DMS53 (cell line): ENCODE measurements at places on chromosomes 4 and X.

DNA sequence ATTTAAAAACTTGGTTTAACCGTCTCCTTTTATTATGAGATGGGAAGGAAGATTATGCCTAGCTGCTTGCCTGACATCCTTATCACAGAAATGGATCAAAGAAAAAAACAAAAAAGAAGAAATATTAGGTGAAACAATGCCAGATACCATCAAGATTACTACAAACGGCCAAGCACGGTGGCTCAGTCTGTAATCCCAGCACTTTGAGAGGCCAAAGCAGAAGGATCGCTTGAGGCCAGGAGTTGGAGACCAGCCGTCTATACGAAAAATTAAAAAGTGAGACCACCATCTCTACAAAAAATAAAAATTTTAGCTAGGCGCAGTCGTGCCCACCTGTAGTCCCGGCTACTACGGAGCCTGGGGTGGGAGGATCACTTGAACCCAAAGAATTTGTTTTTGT is 2.3 kb downstream of the FRYL start:
- no peak for DNase-seq

- peak; percentile 26 for DNase-seq
Observed at GRCh38 chr4:122963216-122963615, 40.8 kb upstream of the NUDT6 start.

GRCh38 chr4:528835-529234 is 29.8 kb downstream of the PIGG start:
- no peak for DNase-seq

DNA sequence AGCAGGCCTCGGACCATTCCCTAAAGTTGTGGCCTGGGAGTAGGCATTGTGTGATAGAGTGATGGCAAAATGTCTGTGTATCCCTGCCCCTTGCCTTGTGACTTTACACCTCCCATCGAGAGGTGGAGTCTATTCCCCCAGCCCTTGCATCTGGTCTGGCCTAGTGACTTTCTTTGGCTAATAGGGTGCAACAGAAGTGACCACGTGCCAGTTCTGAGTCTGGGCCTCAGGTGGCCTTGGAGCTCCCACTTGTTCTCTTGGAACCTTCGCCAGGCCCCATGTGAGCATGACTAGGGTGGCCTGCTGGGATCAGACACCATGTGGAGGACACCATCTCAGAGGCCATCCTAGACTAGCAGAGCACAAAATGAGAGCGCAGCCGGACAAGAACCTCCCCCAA is 3.9 kb upstream of the RNF4 start:
- no peak for DNase-seq

DNA sequence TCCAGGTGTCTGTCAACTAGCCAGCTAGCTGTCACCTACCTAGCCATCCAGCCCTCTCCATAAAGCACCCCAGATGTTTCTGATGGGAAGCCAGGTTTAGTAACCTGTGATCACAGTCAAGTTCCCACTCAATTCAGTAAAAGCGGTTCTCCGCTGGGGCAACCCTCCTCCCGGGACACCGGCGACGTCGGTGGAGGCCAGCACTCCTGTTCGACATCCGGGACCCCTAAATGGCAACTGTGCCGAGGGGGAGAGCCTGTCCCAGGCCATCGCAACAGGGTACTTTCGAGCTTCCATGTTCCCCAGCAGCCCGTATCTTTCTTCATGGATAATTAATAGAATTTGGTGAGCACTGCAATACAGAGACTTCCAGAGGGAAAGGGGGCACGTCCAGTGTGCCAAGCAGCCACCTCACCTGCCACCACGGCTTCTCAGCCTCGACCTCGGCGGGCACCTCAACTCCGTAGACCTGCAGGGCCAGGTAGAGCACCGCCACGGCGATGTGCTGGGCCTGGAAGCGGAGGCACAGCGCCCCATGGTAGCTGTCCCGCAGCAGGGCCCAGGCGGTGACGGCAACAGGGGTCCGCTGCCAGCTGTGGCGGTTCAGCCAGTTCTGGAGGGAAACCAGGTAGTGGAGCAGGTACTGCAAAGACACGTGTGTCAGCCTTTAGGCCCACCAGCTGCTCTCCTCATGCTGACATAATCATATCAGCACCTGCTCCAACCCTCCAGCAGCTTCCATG is 6.7 kb downstream of the CCNQ start:
- DNase-seq: no peak

- no peak for DNase-seq
Observed at GRCh38 chrX:115549008-115549407, 12.0 kb upstream of the PLS3 start.

GRCh38 chr4:11397819-11398610 is 30.7 kb downstream of the HS3ST1 start:
- DNase-seq: no peak

- DNase-seq: no peak
Observed at GRCh38 chrX:22818061-22818460, 181.7 kb upstream of the DDX53 start.

DNA sequence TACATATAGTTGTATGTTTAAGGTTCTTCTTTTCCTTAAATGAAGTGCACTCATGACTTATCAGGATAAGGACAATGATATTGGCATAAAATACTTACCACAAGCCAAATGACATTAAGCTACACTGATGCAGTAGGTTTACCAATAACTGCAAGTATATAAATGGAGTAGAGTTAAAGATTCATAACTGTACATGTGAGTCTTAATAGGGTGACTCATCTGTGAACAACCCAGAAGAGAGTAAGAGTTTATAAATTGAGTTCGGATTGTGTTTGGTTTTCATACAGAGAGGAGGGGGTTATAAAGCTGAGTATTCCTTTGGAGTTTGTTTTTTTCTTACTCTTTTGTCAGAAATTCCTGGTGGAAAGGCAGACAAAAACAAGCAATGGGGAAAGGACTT is 144.8 kb downstream of the TLL1 start:
- no peak for DNase-seq

- DNase-seq: no peak
Observed at GRCh38 chr4:155624478-155624877, 42.2 kb upstream of the GUCY1A1 start.

- peak; percentile 59 for DNase-seq
Observed at GRCh38 chrX:16076834-16077233, 46.5 kb upstream of the GRPR start.

DNA sequence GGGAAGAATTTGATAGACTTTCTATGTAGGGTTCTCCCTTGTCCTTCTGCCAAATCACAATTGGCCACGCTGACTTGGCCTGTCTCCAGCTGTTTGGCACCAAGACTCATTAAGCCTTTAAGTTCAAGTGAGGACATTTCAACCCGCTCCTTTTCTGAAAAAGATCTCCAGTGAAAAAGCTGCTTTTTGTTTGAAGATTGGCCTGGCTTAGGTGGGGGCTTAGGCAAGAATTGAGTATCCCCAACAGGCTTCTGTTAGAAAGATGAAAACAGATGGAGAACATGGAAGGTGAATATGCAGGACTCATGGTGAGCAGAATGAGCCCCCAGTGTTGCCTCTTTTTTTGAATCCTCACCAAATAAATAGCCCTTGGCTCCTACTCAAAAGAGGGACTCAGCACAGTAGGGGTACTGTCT is 28.5 kb upstream of the LIMCH1 start:
- DNase-seq: no peak

DNA sequence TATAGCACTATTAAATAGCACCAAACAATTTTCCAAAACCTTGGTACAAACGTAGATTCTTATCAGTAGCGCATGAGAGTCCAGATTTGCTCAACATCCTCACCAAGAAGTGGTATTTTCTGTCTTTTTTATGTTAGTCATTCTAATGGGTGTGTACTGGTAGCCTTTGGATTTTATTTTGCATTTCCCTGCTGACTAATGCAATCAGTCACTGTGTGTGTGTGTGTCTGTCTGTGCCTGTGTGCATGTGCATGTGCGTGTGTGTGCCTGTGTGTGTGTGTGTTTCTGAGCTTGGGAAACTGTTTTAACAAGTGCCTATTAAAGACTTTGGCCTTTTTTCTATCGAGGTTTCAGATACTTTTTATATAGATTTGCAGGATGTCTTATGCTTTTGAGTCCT is 82.2 kb upstream of the MAGEA10 start:
- DNase-seq: no peak

DNA sequence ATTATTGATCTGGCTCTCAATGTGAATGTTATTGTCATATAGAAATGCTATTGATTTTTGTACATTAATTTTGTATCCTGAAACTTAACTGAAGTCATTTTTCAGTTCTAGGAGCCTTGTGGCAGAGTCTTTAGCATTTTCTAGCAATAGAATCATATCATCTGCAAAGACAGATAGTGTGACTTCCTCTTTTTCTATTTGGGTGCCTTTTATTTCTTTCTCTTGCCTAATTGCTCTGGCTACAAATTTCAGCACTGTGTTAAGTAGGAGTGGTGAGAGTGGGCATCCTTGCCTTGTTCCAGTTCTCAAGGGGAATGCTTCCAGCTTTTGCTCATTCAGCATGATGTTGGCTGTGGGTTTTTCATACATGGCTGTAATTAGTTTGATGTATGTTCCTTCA is 102.7 kb downstream of the SH3BGRL start:
- no peak for DNase-seq

GRCh38 chr4:183285886-183286285 is 34.2 kb downstream of the CLDN22 start:
- DNase-seq: no peak

DNA sequence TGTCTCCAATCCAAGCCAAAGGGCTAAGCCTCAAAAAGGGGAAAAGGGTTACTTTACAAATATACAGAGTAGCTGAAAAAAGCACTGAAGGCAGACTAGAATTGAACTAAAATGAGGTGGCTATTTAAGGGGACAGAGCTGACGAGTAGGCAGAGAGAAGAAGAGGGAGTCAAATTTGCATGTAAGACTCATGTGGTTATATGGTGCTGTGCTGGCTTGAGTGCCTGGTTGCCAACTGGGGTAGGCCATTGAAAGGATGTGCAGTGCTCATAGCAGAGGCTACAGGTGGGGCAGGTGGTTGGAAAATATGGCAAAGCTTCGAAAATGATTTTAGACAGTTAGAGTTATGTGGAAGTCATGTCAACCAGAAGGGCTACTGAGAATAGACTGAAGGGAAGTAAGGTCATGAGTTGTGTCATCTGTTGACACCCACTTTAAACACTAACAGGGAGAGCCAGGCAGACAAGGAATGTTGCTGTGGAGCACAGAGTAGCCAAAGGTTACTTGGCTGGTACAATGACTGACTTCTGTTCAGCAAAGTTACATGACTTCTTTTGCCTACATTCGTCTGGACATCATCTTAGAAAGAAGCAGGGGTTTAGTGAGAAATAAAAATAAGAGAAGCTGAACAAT is 1210.4 kb downstream of the ADGRL3 start:
- DNase-seq: no peak

- no peak for DNase-seq
Observed at GRCh38 chr4:127685292-127685691, 44.9 kb upstream of the SLC25A31 start.

DNA sequence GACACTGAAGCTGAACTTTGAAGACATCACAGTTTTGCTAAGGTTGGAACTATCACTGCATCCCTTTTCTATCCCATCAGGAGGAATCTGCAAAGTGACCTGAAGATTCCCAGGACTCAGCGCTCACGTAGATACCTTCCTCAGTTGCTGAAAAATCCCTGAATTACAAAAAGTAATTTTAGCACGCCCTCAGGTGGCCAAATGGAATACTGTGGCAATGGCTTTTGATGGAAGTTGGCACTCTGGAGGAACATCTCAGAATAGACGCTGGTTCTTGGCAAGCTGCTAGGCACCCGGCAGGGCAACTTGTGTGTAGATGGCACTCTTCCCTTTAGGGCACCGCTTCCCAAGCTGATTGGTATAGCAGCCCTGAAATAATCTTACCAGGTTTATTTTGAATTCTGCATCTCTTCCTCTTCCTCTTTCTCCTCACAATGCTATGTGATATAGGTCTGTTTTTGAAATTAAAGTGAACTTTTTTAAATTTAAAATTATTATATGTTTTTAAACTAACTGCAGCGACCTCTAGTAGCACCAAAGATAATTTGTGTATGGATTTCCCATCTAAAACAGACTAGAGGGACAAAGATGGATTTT is 16.3 kb upstream of the ESX1 start:
- peak; percentile 77 for DNase-seq

DNA sequence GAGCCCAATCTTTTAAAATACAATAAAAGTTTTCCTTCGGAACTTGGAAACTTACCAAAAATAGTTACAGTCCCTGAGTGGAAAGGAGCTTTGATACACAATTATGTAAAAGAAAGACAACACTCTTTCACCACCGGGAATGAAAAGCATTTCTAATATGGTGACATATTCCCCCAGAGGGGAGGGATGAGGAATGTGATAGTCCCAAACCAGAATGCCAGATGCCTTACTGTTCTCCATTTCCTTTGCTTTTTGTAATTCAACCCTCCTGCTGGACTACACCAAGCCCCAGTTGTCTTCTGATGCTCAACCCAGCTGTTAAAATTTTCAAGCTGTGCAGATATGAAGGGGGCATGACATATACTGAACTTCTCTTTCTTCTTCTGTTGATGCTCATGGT is 4.1 kb downstream of the PRIMPOL start:
- no peak for DNase-seq

DNA sequence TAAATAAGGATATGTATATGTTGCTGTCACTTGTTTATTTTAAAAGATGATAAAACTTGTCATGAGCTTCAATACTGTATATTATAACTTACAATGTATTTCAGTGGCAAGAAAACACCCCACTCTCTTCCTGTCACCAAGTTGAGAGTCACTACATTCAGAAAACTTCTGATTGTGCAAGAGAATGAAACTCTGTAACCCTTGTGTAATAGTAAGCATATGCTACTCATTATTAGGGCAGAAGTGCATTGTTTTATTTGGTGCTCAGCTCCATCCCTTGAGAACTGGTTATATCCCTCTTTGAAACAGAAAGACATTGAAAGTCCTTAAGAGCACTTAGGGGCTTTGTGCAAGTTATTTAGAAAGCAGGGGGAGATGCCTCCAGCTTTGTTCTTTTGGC is 594.5 kb downstream of the ARAP2 start:
- no peak for DNase-seq

- DNase-seq: no peak
Observed at GRCh38 chrX:8906299-8906938, 105.2 kb upstream of the FAM9A start.
